Right lobe of liver (tissue), 6 donors: ENCODE measurements at places on chromosomes 3 and 15.

DNA sequence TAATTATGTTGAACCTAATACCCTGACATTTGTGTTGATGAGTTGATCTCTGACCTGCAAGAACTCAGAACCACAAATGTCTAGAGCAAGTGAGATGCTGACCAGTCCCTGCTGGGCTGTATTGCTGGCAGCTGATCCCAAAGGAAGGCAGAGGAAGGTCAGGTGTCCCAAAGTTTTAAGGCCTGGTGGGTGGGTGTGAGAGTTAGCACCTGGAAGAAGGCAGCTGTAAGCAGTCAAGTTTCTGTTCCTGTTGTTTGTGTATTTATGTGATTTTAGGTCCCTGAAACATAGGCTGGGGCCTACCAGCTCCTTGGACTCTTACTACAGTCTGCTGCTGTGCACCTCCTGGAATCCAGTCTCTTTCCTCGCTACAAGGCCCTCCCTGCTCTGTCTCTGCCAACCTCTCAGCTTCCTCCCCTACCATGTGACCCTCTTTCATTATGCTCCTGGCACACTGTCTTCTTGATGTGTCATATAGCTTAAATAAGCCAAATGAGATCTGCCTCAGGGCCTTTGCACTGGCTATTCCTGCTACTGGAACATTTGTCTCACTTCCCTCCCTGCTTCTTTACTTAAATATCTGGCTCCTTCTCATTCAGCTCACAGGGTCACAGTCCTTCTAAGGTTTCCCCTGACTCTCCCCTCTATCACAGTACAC lies 31.0 kb upstream of the ATOSA start:
- DNase-seq: no peak
- H3K27me3 ChIP-seq: no peaks in the 10 kb centered on the region
- H3K4me3 ChIP-seq: peak overlapping the region; percentile 72

GRCh38 chr15:90481023-90481422 lies 48.7 kb upstream of the CRTC3 start:
- H3K27me3 ChIP-seq: no peaks in the 10 kb centered on the region
- H3K4me3 ChIP-seq: no peak overlapping the region
- no peaks in the 10 kb centered on the region for H3K36me3 ChIP-seq
- no peak overlapping the region for H3K27ac ChIP-seq
- no peak for DNase-seq
- H3K4me1 ChIP-seq: no peaks in the 10 kb centered on the region

DNA sequence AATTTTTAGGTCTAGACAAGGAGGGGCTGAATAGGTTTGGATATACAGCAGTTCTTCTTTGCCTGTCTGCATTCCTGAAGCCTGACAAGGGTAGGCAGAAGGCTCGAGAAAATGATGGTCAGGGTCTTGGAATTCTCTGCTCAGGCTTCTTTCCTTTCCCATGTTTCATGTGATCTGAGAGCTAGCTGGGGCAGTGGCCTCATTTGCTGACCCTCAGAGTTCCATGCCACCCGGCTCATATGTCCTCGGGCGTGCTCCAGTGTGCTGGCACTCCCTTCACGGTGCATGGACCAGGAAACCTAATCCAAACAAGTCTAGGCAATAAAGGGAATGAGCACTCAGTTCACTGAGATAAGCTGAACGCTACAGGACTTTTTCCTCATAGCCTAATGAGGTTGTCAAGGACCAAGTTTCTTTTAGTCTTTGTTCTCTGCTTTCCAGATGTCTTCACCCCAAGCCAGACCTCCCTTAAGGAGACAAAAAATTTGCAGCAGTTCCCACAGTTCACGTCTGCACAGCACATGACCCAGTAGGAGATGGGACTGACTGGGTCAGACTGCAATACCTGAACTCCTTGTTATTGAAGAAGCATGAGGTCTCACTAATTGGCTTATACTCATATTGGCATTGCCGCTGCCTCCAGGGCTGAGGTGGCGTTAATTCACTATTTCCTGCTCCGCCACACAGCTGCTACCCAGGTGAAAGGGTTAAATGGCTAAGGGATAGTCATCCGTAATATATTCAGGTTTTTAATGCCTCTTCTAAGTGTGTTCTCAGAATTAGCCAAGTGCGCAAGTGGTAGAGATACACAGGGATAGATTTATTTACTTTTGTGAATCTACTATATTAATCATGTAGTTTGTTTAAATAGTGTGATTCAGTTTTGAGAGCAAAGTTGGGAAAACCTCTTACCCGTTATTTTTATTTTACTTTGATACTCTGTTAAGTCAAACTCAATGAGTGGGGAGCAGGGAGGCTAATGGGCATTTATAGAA lies 15.3 kb upstream of the RTP4 start:
- H3K27ac ChIP-seq: no peak overlapping the region
- DNase-seq: no peak
- H3K4me1 ChIP-seq: no peaks in the 10 kb centered on the region
- H3K4me3 ChIP-seq: no peak overlapping the region
- no peaks in the 10 kb centered on the region for H3K27me3 ChIP-seq

DNA sequence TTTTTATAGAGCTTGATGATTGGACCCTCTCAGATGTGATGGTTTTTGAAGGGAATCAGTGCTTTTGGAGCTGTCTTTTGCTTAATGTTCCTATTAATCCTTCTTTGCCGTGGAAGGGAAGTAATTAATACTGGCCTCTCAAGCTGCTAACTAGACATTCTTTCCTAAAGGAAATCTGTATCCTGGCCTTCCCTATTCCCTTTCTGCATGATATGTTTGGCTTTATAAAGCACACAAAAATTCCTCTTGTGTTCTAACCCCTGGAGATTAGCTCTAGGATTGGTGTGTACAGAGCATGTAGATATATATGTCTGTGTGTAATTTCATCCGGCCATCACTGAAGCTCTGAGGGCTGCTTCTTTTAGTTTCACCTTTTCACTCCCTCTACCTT lies 6.9 kb downstream of the ATXN7 start:
- no peaks in the 10 kb centered on the region for H3K4me1 ChIP-seq
- no peaks in the 10 kb centered on the region for H3K36me3 ChIP-seq
- no peaks in the 10 kb centered on the region for H3K27me3 ChIP-seq
- no peak overlapping the region for H3K27ac ChIP-seq
- no peak overlapping the region for H3K4me3 ChIP-seq

- H3K4me1 ChIP-seq: no peaks in the 10 kb centered on the region
- DNase-seq: no peak
- H3K36me3 ChIP-seq: no peaks in the 10 kb centered on the region
- no peaks in the 10 kb centered on the region for H3K27me3 ChIP-seq
These were observed 748.5 kb upstream of the CBLB start for GRCh38 chr3:106617276-106617675.

GRCh38 chr15:62734706-62735105 lies 307.8 kb upstream of the TPM1 start:
- no peaks in the 10 kb centered on the region for H3K27me3 ChIP-seq
- no peaks in the 10 kb centered on the region for H3K36me3 ChIP-seq
- H3K27ac ChIP-seq: no peak overlapping the region
- no peak overlapping the region for H3K4me3 ChIP-seq
